Naive thymus-derived CD4-positive, alpha-beta T cell (primary cell): ENCODE measurements at places on chromosomes 2 and 18.

DNA sequence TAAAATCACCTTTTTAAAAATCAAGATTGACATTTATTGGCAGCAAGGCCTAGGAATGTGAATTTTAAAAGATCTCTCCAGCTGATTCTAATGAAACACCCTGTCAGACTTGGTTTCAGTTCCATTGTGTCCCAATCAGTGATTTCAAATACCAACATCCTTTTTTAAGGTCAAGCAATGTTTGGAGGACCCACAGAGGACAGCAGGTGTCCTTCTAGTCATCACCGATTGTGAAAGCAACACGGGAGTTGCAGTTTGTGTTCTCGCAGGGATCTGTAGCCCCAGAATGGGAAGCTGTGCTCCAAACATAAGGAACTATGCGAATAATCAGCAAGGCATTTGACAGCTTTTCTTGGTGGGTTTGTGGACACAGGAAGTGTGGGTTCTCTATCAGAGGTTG, 4.5 kb upstream of the KIDINS220 start:
- peaks cover 5% of the 10 kb centered on the region for H3K36me3 ChIP-seq
- no peak overlapping the region for H3K4me3 ChIP-seq
- H3K27me3 ChIP-seq = no peaks in the 10 kb centered on the region
- H3K4me1 ChIP-seq = peaks cover 4% of the 10 kb centered on the region
- H3K27ac ChIP-seq = no peak overlapping the region
- DNase-seq = no peak

GRCh38 chr18:36572135-36572856, 256.5 kb downstream of the TPGS2 start:
- no peak overlapping the region for H3K4me3 ChIP-seq
- H3K4me1 ChIP-seq = no peaks in the 10 kb centered on the region
- H3K27ac ChIP-seq = no peak overlapping the region
- no peaks in the 10 kb centered on the region for H3K27me3 ChIP-seq

GRCh38 chr18:46061796-46062195, 10.3 kb downstream of the PSTPIP2 start:
- no peak overlapping the region for H3K27ac ChIP-seq
- H3K36me3 ChIP-seq = no peaks in the 10 kb centered on the region
- no peaks in the 10 kb centered on the region for H3K4me1 ChIP-seq
- H3K27me3 ChIP-seq = no peaks in the 10 kb centered on the region

GRCh38 chr2:110131166-110131565, 15.5 kb upstream of the MALL start:
- H3K4me1 ChIP-seq = no peaks in the 10 kb centered on the region
- no peaks in the 10 kb centered on the region for H3K36me3 ChIP-seq
- no peaks in the 10 kb centered on the region for H3K27me3 ChIP-seq
- no peak overlapping the region for H3K4me3 ChIP-seq
